ENCODE measurements at places on chromosomes 1 and 21.

- peak; percentile 61 for ATAC-seq
These were observed 495 bp downstream of the PI4KB start for GRCh38 chr1:151326619-151327222.

- ATAC-seq: no peak
These were observed 1.3 kb upstream of the SPRR3 start for GRCh38 chr1:153000294-153000693.

DNA sequence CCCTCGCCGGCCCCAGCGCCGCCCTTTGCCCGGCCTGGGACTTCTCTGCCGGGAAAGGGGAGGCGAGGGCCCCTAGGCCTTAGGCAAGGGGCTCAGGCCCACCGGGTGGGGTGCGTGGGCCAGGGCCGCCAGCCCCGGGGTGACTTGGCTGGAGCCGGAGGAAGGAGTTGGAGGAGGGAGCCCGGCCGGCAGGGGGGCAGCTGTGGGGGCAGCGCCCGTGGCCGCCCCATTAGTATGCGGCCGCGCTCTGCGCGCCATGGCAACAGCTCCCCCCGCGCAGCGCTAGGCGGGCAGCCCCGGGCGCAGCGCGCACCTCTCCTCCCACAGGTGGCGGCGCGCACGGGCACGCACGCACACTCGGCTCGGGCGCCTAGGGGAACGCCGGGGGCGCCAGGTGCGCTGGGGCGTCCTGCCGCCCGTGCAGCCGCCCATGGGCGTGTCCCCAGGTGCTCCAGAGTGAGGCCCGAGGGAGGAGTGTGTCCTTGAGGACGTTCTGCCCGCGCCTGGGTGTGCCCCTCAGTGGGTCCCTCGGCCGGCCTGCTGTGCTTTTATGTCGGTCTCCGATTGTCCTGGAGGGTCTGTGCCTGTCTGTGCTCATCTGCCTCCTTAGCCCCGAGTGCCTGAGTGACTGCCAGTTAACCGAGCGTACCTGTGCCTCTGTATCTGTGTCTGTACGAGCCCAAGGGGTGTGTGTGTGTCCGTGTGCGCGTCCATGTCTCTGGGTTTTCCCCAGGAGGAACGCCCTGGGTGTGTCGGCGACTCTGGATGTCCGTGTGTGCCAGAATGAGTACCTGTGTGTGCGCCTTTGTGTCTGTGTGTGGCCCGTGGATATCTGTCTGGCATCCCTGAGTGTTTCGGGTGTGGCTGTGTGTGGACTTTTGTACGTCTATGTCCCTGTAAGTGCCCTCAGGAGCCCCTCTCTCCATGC is 38.2 kb upstream of the WASF2 start:
- peak; percentile 51 for ATAC-seq

DNA sequence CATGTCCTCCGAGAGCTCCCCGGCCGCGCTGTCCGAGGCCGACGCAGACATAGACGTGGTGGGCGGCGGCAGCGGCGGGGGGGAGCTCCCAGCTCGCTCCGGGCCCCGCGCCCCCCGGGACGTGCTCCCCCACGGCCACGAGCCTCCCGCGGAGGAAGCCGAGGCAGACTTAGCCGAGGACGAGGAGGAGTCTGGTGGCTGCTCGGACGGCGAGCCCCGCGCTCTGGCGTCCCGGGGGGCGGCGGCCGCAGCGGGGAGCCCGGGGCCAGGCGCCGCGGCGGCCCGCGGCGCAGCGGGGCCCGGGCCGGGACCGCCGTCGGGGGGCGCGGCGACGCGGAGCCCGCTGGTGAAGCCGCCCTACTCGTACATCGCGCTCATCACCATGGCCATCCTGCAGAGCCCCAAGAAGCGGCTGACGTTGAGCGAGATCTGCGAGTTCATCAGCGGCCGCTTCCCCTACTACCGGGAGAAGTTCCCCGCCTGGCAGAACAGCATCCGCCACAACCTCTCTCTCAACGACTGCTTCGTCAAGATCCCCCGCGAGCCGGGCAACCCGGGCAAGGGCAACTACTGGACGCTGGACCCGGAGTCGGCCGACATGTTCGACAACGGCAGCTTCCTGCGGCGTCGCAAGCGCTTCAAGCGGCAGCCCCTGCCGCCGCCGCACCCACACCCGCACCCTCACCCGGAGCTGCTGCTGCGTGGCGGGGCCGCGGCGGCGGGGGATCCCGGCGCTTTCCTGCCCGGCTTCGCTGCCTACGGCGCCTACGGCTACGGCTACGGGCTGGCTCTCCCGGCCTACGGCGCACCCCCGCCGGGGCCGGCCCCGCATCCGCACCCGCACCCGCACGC is 547 bp downstream of the FOXD2 start:
- ATAC-seq: no peak

DNA sequence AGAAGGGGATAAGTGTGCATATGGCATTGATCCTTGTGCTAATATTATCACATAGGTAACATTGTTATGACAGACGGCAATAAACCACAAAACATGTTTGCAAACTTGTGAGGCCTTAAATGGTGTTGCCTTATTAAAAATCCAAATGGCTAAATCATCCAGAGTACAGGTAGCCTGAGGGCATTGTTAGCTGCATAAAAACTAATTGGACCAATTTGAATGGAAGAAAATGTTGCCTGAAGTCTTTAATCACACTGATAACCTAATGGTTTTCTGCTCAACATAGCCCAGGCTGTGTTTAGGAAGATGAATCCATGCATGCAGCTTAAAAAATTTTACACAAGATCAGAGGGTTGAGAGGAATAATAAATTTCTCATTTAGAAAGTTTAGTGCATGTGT is 19.4 kb upstream of the LRRC53 start:
- ATAC-seq: no peak

GRCh38 chr1:20702416-20702815 is 15.4 kb downstream of the KIF17 start:
- no peak for ATAC-seq

DNA sequence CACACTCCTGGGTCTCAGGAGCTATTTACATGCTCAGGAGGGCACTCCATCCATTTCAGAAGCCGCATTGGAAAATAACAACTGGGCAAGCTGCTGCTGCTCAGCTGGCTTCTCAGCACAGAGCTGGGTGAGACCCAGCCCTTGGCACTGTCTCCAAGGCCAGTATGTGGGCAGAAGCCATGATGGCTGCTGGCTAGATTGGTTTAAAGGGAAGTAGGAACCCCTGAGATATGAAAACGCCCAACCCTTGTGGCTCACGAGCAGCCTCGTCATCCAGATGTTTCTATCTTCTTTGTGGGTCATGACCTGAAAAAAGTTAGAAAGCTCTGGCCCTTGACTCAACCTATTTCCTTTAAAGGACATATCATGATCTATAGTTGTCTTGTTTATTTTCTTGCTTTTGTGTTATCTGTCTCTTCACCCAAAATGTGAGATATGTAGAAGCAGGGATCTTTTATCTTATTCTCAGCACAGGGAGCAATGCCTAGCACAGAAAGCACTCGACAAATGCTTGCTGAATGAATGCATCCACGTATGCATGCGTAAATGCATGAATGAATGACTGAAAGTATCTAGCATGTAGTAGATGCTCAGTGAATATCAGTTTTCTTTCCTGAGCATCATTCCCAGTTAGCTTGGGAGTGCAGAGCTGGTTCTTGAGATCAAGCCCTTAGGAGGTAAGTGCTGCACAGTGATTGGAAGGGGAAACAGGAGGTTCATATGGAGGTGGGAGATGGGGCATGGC is 11.6 kb downstream of the MYBPH start:
- no peak for ATAC-seq
